ENCODE measurements at places on chromosomes 3 and 15. TPM values are rescaled to one million over a fixed set of nuclear protein-coding genes. Genes with fewer than 3 reads are reported as not detected.
A peak's percentile ranks its signal among the peaks of the same experiment; 100 is the strongest.

- H3K36me3 ChIP-seq: no peaks in the 10 kb centered on the region
- H3K27ac ChIP-seq: peak overlapping the region; percentile 90
- peak; percentile 51 for DNase-seq
- no peaks in the 10 kb centered on the region for H3K27me3 ChIP-seq
These were observed 9.1 kb upstream of the SEC11A start for GRCh38 chr15:84725001-84725491.

PSTPIP1 gene
- 208 TPM for total RNA-seq

GRCh38 chr3:50166620-50167019, 11.5 kb downstream of the SEMA3F start:
- H3K27me3 ChIP-seq: no peaks in the 10 kb centered on the region
- H3K27ac ChIP-seq: no peak overlapping the region
- H3K4me1 ChIP-seq: no peaks in the 10 kb centered on the region
- no peaks in the 10 kb centered on the region for H3K36me3 ChIP-seq

DNA sequence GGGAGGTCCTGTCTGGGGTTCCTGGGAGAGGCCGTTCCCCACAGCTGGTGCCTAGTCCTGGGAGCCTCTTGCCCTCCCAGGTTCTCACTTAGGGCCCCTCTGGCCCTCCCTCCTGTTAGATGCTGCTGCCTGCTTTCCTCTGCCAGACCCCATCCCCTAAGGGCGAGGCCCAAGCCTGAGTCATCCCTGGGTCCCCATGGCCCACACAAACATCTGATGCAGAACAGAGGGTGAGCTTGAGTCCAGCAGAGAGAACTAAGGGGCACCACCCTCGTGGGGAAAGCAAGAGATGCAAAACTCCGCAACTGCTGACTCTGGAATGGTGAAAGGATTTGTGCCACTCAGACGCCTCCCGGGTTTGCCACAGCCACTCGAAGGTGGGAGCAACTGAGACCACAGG, 58.8 kb upstream of the TRPM1 start:
- H3K27me3 ChIP-seq: peaks cover 2% of the 10 kb centered on the region
- H3K36me3 ChIP-seq: no peaks in the 10 kb centered on the region
- H3K27ac ChIP-seq: no peak overlapping the region

- no peaks in the 10 kb centered on the region for H3K4me1 ChIP-seq
- no peaks in the 10 kb centered on the region for H3K27me3 ChIP-seq
- H3K27ac ChIP-seq: no peak overlapping the region
- H3K4me3 ChIP-seq: no peak overlapping the region
These were observed 385.4 kb upstream of the SEMA6D start for GRCh38 chr15:47331829-47332393.

DNA sequence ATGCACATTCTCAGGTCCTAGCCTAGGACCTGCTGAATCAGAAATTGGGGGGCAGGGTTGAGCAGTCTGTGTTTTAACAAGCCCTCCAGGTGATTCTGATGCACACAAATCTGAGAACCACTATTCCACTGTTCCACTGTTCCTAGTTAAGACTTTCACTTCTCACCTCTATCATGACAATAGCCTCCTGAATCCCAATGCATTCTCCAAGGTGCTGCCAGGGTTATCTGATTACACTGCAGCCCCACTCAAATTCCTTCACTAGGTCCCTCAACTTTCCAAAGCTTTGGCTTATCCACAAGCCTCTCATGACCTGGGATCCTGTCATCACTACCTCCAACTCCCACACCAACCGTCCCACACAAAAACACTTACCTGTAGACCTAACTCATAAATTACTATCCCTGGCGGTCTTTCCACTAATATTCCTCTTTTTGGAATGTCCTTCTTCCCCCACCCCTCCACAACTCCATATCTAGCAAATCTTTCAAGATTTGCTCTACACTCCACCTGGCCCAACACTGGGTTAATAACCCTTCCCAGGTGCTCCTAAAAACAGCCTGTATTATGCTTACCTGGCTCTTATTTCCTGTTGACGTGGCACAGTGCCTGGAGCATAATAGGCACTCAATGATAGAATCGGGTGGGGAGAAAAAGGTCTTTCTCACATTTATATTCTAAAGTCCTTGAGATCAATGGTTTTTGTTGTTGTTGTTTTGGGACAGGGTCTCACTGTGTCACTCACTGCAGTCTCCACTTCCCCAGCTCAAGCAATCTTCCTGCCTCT, 27.2 kb downstream of the TBL1XR1 start:
- peaks cover 38% of the 10 kb centered on the region for H3K4me1 ChIP-seq
- no peaks in the 10 kb centered on the region for H3K27me3 ChIP-seq
- H3K36me3 ChIP-seq: peaks cover 53% of the 10 kb centered on the region
- no peak overlapping the region for H3K27ac ChIP-seq
- peak; percentile 6 for DNase-seq
- H3K4me3 ChIP-seq: no peak overlapping the region

DNA sequence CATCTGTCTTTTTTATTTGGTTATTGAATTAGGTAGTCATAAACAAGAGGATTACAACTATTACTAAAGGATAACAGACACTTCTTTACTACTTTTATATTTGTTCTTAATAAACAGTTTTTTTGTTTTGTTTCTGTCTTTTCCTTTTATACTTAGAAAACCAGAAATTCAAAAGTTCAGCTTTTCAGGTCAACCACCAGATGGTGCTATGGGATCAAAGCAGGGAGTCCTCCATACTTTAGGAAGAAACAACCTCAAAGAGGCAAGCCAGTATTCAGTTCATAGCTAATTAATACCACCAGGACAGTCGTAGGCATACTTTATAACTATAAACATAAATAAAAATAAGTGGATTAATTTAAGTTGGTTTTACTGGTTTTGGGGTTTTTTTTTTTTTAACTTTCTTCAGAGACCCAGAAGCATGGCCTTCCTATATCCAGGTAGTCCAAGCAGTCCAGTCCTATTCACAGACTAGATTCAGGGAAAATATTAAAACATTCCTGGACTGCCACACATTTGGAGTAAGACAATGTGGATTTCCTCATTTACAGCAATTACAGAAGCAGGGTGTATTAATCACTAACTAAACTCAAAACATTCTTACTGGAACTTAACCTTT, 16.0 kb upstream of the EID1 start:
- H3K36me3 ChIP-seq: no peaks in the 10 kb centered on the region
- peak; percentile 64 for DNase-seq
- peaks cover 17% of the 10 kb centered on the region for H3K4me1 ChIP-seq
- no peak overlapping the region for H3K4me3 ChIP-seq
- peaks cover 20% of the 10 kb centered on the region for H3K27me3 ChIP-seq

EIF4G1 gene
- total RNA-seq: 348 TPM

OIP5 gene
- 23.8 TPM for total RNA-seq

DNA sequence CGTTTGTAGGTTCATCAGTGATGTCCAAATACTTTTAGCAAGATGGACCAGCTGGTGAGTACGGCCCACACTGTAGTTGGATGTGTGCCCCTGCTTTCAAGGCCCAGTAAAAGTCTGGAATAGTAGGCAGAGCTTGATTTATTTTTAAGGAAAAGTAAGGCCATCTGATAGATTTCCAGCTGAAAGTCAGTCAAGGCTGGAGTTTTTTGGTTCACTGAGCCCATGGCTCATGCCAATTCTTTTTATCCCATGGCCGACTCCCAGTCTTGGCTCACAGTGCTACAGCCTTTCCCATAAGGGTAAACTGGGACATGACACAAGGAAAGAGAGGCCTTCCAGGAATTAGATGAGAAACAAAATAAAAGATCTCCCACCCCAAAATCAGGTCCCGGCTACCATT, 13.5 kb downstream of the CCDC80 start:
- no peak for DNase-seq
- peaks cover 15% of the 10 kb centered on the region for H3K27me3 ChIP-seq
- no peaks in the 10 kb centered on the region for H3K4me1 ChIP-seq
- H3K27ac ChIP-seq: no peak overlapping the region

DNA sequence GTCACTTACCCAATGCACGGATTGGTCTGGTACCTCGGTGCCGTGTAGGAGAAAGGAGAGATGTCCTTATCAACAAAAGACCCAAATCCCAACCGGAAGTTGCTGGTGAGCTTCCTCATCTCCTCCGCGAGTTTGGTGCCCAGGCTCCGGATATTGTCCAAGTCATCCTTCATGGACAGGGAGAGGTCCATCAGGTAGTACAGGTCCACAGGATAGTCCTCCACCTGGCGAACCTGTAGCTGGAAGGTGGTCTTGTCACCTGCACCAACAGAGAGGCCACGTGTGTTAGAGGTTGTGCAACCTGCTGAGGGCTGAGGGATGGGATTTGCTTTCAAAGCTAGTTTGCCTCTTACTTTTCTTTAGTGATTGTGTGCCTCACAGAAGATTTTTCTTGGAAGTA, 38.9 kb downstream of the ITGB5 start:
- no peaks in the 10 kb centered on the region for H3K36me3 ChIP-seq
- H3K4me3 ChIP-seq: no peak overlapping the region
- H3K4me1 ChIP-seq: no peaks in the 10 kb centered on the region

RARB gene
- not detected for total RNA-seq

- DNase-seq: no peak
- H3K27ac ChIP-seq: no peak overlapping the region
- peaks cover 2% of the 10 kb centered on the region for H3K27me3 ChIP-seq
- no peaks in the 10 kb centered on the region for H3K4me1 ChIP-seq
- H3K4me3 ChIP-seq: no peak overlapping the region
These were observed 243.5 kb upstream of the TPM1 start for GRCh38 chr15:62799037-62799436.
